Breast epithelium (tissue), 4 donors: ENCODE measurements at places on chromosomes 6 and 20. TPM values are rescaled to one million over a fixed set of nuclear protein-coding genes. Genes with fewer than 3 reads are reported as not detected.
A peak's percentile ranks its signal among the peaks of the same experiment; 100 is the strongest.

- no peak overlapping the region for H3K27ac ChIP-seq
- H3K27me3 ChIP-seq: no peaks in the 10 kb centered on the region
- H3K4me1 ChIP-seq: no peaks in the 10 kb centered on the region
- no peak overlapping the region for H3K4me3 ChIP-seq
- no peak for DNase-seq
- no peaks in the 10 kb centered on the region for H3K36me3 ChIP-seq
Observed at GRCh38 chr6:19415605-19416326, 421.4 kb upstream of the ID4 start.

DNA sequence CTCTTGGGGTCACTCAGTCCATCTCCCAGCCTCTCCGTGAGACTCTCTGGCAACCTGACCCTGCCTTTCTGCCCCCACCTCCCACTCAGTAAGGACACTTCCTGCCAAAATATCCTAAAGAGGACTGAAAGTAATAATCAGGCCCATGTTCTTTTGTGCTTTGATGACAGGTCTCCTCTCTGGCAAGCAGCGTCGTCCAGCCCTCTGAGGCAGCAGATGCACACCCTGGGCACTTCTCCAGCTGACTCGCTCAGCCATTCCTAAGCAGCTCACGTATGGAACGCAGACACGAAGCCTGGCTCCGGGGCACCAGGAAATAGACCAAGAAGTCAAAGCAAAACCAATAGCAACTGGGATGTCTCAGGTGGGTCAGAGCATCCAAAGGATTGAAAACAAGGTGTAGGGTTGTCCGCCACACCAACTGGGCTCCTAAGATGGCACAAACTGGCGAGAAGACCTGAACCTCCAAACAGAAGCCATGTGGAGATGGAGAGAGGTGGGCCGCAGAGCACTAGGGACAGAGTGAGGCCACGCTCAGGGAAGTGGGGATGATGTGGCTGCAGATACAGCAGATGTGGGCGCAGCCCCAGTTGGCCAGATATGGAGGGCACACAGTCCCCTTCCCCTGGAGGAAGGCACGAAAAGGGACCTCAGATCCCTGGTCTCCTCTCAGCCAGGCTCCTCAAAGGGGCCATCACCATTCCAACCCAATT, 99.3 kb downstream of the PRND start:
- H3K27ac ChIP-seq: no peak overlapping the region
- H3K27me3 ChIP-seq: no peaks in the 10 kb centered on the region
- H3K4me1 ChIP-seq: peaks cover 5% of the 10 kb centered on the region
- no peaks in the 10 kb centered on the region for H3K36me3 ChIP-seq
- DNase-seq: no peak
- no peak overlapping the region for H3K4me3 ChIP-seq

Gene SPTLC3
- total RNA-seq: 7.7 TPM

DNA sequence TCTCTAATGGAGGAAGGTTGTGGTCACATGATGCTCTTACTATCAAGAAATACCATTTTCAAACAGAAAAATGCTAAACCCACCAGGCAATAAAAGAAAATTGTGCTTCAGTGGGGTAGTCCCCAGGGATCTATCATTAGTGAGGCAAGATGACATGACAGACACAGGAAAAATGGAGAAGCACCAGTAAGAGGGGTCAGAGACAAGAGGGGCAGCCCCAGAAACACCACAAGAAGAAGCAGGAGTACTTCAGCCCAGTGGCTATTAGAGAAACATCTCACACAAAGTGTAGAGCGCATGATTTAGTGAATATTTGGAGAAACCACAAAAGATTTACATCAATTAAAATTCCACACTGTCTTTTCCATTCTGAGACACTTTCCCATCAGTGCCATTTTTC, 10.2 kb upstream of the TMEM200A start:
- DNase-seq: no peak
- no peaks in the 10 kb centered on the region for H3K27me3 ChIP-seq
- no peaks in the 10 kb centered on the region for H3K36me3 ChIP-seq
- no peak overlapping the region for H3K27ac ChIP-seq
- no peaks in the 10 kb centered on the region for H3K4me1 ChIP-seq

DNA sequence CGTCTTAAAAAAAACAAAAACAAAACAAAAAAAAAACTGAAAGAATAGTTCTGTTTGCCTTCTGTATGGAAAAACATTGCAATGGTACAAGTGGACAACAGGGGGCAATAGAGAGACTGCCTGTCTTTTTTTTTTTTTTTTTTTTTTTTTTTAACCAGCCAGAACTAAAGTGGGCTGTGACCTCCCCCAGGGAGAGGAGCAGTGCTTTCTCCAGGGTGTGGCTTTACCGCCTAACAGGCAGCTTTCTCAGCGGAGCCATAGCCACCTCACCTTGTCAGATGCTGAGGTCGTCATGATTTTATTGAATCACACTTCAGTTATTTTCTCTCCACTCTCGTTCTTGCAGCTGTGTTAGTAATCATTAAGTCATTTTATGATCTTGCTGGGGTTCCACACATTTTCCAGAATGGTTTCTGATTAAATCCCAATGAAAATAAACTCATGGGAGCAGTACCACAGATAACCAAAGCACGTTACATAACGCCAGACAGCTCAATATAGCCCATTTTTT, 78.4 kb downstream of the GMPR start:
- H3K4me3 ChIP-seq: no peak overlapping the region
- no peaks in the 10 kb centered on the region for H3K27me3 ChIP-seq
- peaks cover 4% of the 10 kb centered on the region for H3K4me1 ChIP-seq

Gene RALGAPA2
- total RNA-seq: 46.0 TPM

GRCh38 chr6:157143171-157143889, 180.0 kb downstream of the TMEM242 start:
- no peaks in the 10 kb centered on the region for H3K36me3 ChIP-seq
- H3K4me1 ChIP-seq: peaks cover 6% of the 10 kb centered on the region
- no peaks in the 10 kb centered on the region for H3K27me3 ChIP-seq
- no peak overlapping the region for H3K4me3 ChIP-seq

Gene OOEP
- not detected for total RNA-seq

- H3K4me3 ChIP-seq: no peak overlapping the region
- H3K4me1 ChIP-seq: no peaks in the 10 kb centered on the region
- no peaks in the 10 kb centered on the region for H3K36me3 ChIP-seq
- H3K27ac ChIP-seq: no peak overlapping the region
- H3K27me3 ChIP-seq: no peaks in the 10 kb centered on the region
Observed at GRCh38 chr6:46220352-46221221, 49.8 kb upstream of the ENPP5 start.

Gene HSPA1B
- 232 TPM for total RNA-seq

DNA sequence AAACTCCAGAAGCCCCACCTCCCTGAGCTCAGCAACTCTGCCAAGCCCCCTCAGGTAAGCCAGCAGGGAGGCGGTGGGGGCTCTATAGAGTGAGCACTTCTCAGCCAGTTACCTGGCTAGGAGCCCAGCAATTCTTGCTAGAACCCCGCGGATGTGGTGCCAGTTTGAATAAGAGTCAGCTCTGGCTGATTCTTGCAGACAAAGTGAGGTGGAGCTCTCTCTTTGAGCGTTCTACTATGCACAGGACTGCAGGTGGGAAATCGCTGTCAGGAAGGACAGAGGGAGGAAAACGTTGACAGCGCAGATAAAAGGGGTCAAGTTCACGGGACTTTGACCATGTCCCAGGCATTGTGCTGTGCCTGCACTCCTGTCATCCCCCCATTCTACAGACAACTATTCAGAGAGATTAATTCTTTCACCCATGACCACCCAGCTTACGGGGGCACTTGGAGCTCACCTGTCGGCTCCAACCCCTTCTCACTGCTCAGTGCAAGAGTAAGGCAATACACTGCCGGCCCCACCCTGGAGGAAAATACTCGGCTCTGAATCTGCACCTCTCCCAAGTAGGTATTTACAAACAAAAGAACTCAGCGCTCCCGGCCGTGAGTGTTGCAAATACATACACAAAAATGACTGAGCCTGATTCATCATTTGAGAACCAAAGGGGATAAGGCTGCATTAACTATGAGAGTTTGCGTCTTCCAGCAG, 92.9 kb downstream of the ANKRD60 start:
- H3K27me3 ChIP-seq: peaks cover 10% of the 10 kb centered on the region
- H3K36me3 ChIP-seq: no peaks in the 10 kb centered on the region
- no peak overlapping the region for H3K27ac ChIP-seq
- H3K4me1 ChIP-seq: no peaks in the 10 kb centered on the region
- no peak for DNase-seq

- no peaks in the 10 kb centered on the region for H3K36me3 ChIP-seq
- H3K27ac ChIP-seq: peak overlapping the region; percentile 7
- no peak for DNase-seq
- H3K4me3 ChIP-seq: no peak overlapping the region
- H3K4me1 ChIP-seq: no peaks in the 10 kb centered on the region
Observed at GRCh38 chr20:42485556-42485955, 704.1 kb downstream of the PTPRT start.

Gene TCP11
- 0.32 TPM for total RNA-seq

- H3K4me1 ChIP-seq: no peaks in the 10 kb centered on the region
- DNase-seq: no peak
- no peaks in the 10 kb centered on the region for H3K36me3 ChIP-seq
- H3K27ac ChIP-seq: no peak overlapping the region
- H3K4me3 ChIP-seq: no peak overlapping the region
Observed at GRCh38 chr6:74596588-74596987, 609.3 kb downstream of the COL12A1 start.

- H3K27me3 ChIP-seq: no peaks in the 10 kb centered on the region
Observed at GRCh38 chr20:24102290-24102689, 113.7 kb upstream of the GGTLC1 start.

GRCh38 chr20:55200317-55200716, 724.9 kb downstream of the DOK5 start:
- no peak overlapping the region for H3K4me3 ChIP-seq
- H3K4me1 ChIP-seq: no peaks in the 10 kb centered on the region
- H3K27ac ChIP-seq: no peak overlapping the region
- DNase-seq: no peak
- H3K27me3 ChIP-seq: no peaks in the 10 kb centered on the region

- H3K27ac ChIP-seq: peak overlapping the region; percentile 25
- H3K36me3 ChIP-seq: no peaks in the 10 kb centered on the region
- peaks cover 18% of the 10 kb centered on the region for H3K4me1 ChIP-seq
Observed at GRCh38 chr6:25968769-25969168, 6.2 kb downstream of the TRIM38 start.

Gene LAMA4
- total RNA-seq: 129 TPM

DNA sequence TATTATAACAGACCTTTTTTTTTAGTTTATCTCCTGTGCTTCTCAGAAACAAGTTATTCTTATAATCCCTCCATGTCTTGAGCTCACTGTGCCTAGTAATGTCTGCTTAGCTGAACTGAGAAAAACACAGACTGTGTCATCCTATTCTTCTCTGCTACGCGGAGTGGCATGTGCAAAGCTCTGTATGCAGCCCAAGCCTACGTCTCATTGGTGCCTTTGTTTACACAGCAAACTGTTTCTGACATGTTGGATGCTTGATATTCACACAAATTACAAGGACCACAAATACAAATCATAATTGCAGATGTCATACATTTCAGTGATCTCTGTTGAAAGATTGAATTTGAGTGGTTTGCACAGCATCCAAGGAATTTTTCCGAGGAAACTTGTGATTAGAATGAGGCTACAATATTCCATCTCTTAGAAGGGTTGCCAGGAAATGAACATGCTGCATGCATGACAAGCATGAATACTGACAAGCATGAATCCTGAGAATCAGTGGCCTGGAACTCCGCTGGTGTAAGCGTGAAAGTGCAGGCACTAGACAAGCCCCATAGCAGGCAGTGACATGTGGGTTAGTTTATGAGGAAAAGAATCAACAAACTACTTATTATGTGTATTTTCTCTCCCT, 128.4 kb upstream of the SGK1 start:
- H3K27me3 ChIP-seq: no peaks in the 10 kb centered on the region
- DNase-seq: no peak
- no peak overlapping the region for H3K27ac ChIP-seq

Gene BTN1A1
- not detected for total RNA-seq

DNA sequence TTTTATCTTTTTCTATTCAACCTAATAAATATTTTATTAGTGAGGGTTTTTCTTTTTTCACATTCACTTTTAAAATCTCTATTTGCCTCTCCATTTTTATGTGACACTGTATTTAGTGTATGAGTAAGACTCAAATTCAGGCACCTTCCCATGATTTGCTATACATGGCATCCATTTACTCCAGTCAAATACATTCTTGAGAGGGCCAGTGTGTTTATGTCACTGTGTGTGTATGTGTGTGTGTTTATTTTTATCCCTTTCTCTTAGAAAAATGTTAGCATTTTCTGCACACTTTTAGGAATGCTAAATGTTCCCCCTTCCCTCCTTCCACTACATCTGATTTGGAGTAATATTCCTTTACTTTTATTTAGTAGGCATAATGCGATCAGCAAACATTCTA, 290.0 kb downstream of the PACRG start:
- H3K27ac ChIP-seq: no peak overlapping the region
- no peaks in the 10 kb centered on the region for H3K27me3 ChIP-seq
- H3K36me3 ChIP-seq: no peaks in the 10 kb centered on the region
- H3K4me1 ChIP-seq: no peaks in the 10 kb centered on the region

DNA sequence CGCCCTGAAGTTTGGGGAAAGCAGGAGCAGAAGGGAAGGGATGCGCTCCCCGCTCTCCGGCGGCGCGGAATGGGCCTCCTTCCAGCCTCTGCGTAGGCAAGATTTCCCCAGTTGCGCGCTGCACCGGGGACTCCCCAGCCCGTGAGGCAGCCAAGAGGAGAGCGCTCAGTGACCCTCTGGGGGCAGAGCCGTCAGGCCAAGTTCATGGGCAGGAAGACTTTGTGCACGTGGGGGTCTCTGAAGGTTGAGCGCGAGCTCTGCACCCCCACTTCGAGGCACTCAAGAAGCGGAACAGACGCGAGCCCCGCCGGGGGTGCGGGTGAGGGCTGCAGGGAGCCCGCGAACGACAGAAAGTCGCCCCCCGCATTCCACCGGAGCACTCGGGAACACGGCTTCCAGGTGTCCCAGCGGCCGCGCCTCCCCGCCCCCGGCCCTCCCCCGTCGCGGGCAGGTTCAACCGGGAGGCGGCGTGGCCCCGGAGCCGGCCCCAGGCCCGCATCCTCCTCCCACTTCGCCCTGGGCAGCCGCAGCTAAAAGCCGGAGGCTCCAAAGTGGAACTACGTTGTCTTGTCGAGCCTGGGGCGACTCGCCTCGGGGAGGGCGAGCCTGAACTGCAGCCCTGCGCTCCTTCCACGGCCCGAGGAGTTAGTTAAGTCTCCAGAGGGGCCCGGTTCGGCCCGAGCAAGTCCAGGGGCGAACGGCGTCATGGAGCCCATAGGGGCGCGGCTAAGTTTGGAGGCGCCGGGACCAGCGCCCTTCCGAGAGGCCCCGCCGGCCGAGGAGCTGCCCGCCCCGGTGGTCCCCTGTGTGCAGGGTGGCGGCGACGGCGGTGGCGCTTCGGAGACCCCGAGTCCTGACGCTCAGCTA, at the start of gene PPP1R3G:
Gene PPP1R3G, plus strand, starts transcription at position 561 of the 867 bp plus-strand sequence. Its CDS starts 145 bp downstream, at position 706.
- no peaks in the 10 kb centered on the region for H3K4me1 ChIP-seq
- no peaks in the 10 kb centered on the region for H3K27me3 ChIP-seq
- no peak for DNase-seq
- peak within 1 kb of the TSS; percentile 67 for H3K27ac ChIP-seq

GRCh38 chr6:119521251-119521650, 171.7 kb upstream of the MAN1A1 start:
- H3K4me1 ChIP-seq: no peaks in the 10 kb centered on the region
- no peak overlapping the region for H3K27ac ChIP-seq
- no peak for DNase-seq
- no peaks in the 10 kb centered on the region for H3K36me3 ChIP-seq

DNA sequence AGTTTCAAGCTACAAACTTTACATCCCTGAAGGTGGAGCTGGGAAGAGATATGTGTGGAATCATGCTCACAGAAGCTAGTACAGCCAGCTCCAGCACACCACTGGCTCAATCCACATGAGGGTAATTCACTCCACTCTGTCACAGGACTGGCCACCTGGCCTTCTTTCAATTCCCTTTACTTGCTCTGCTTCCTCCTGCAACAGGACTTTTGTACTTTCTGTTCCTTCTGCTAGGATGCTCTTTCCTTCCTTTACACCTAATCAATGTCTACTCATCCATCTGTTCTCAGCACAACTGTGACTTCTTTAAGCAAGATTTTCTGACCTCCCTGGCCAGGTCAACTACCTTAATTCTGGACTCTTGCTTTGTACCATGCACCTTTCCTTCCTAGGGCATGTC, 39.4 kb upstream of the MYB start:
- H3K4me1 ChIP-seq: no peaks in the 10 kb centered on the region
- no peak overlapping the region for H3K4me3 ChIP-seq
- no peaks in the 10 kb centered on the region for H3K36me3 ChIP-seq
